ENCODE measurements at places on chromosomes 3 and 15.

- peak; percentile 63 for ATAC-seq
Observed at GRCh38 chr15:48888191-48888590, 10.3 kb downstream of the EID1 start.

DNA sequence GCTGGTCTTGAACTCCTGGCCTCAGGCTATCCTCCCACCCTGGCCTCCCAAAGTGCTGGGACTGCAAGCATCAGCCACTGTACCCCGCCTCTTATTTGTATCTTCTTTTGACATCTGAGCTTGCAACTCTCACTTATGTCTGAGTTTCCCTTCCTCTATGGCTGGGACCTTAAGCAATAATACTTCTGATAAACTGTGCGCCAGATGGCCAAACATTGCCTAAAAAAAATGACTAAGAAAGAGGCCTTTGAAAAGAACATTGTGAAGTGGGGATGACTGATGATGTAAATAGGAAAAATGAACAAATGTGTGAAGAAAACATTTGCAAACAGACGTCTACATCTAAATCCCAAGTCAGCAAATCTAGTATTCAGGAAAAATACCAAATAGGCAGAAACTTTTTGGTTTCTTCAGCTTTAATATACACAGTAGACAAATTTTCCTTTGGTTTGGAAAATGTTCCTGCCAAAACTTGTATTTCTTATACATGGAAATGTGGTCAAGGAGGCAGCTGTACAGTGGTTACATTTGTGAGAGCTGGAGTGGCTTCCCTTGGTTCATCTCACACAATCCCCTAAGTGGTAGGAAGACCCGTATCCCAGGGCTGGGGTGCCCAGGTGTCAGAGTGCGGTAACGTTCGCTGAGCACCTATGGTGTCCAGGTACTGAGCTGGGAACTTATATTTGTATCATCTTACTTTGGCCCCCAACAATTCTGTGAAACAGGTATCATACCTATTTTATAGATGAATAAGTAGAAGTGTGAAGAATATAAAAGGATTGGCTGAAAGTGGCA is 11.6 kb upstream of the TFRC start:
- no peak for ATAC-seq

- ATAC-seq: no peak
Observed at GRCh38 chr3:43742920-43743319, 52.2 kb downstream of the ABHD5 start.

- no peak for ATAC-seq
Observed at GRCh38 chr15:69298354-69298696, 387 bp upstream of the PAQR5 start.

DNA sequence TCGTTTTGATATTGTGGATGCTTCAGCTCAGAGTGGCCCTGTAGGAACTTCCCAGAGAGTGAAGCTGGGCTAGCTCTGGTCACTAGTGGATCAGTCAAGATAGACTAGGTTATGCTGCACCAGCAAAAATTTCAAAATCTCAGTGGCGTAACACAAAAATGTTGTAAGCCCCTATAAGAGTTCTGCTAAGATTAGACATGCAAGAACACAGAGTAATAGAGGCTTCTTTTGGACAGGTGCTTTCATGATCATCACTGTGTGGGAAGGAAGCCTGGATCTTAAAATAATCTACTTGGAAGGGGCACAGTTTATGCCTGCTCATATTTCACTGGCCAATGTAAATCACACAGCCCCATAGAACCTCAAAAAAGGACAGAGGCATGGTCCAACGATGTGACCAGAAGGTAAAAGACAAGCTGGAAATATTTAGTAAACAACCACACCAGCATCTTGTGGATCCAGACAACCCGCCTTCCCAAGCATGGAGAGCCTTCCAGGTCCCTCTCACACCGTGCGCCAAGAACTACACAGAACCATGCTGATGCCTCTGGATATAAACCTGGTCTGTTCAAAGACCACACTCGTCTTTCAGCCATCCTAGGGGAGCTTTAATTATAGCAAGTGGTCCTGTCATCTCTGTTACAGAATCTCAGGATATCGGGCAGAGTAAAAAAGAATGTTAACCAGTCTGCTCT is 554.3 kb downstream of the EPHB1 start:
- ATAC-seq: no peak

DNA sequence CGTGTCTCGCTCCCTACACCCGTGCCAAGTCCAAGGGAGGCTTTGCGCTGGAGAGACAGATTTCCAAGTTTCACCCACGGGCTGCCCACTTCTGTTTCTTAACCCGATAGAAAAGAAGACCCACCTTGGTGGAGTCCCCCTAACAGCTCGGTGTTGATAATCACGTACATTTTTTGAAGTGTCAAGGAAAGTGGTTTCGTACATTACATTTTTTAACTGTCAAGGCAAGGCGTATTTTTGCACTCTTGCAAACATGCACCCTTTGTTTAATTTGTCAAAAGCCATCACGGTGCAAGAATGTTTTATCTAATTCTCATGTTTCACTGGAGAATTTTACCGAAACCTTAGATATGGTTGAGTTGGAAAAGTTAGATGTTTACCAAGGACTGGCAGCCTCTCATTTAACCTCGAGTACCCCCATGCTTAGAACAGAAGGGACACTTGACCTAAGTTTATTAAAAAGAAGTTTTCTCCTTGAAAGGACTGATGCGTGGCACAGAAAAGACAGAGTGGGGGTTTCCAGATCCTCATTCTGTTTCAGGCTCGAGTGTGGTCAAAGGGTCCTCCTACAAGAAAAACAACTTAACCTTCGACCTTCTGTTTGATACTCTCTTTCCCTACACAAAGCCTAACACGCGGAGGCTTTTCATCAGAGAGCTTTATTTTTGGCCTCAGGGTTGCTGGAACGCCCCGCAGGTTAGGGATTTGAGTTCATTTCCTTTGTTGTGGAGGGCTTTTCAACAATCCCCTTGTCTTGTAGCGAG is 882 bp downstream of the GXYLT2 start:
- no peak for ATAC-seq

DNA sequence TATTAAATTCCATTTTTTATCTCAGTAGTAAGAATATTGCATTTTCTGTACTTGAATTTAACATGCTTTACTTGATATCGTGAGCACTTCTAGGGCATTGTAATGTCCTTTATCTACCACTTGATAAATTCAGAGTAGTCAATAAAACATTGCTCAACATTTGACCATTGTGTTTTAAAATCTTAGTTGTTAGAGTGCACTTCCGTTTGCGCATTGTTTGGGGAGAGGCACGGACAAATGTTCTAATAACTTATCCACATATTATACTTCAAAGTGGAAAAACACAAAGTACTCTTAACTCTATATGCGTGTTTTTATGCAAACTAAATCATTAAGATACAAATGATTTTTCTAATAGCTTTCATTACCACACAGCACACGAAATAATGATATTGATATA is 419 bp downstream of the FAM227B start:
- no peak for ATAC-seq

DNA sequence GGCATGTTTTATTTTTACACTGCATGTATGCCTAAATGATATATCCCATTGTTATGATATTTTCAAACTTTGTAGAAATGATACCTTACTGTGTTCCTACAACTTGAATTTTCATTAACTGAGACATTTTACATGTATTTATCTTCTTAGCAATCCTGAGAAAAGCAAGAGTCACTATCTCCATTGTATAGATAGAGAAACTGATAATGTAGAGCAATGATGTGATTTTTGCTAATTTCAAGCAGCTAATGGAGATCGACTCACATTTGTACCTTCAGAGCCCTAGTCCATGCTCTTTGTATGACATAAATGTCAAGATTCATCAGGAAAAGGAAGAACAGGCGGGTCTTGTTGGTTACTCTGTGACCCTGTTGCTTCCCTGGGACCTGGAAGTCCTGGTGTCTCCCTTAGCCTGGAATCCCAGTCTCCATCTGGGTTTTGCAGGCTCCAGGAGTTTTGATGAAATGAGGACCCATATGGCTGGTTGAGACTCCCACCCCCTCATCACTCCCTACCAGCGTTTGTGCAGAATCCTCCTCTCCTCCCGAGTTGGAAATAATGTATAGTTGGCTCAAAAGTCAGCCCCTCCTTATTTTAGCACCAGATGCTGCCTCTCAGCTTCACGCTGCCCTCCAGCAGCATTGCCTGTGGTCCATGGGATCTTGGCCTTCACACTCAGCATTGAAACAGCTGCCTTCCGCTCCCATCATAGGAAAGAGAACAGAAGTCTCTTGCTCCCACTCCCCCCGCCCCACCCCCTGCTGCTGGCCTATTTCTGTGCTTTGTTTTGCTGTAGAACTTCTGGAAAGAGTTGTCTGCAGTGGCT is 67.1 kb downstream of the APBA2 start:
- no peak for ATAC-seq

GRCh38 chr15:81473177-81473576 is 99.2 kb upstream of the TMC3 start:
- ATAC-seq: no peak

- no peak for ATAC-seq
Observed at GRCh38 chr3:147421184-147421912, 12.2 kb downstream of the ZIC1 start.

DNA sequence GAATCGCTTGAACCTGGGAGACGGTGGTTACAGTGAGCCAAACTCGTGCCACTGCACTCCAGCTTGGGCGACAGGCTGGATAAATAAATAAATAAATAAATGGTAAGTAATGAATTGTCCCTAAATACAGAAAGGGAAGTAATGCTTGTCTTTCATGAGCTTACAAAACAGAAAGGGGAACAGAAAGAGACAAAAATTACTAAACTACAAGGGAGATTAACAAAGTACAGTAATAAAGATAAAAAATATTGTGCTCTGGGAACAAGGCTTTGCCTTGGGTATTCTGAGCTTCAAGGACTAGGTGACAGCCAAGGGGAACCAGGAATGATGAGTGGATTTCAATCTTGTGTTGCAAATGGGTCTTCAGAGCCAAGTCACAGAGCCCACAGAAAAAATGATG is 9.2 kb upstream of the HLTF start:
- ATAC-seq: no peak

- ATAC-seq: no peak
Observed at GRCh38 chr15:85547386-85547785, 167.0 kb downstream of the AKAP13 start.

- no peak for ATAC-seq
Observed at GRCh38 chr3:94258851-94259250, 196.0 kb downstream of the NSUN3 start.

- ATAC-seq: peak; percentile 32
Observed at GRCh38 chr3:52277071-52277964, 1.1 kb downstream of the WDR82 start.

DNA sequence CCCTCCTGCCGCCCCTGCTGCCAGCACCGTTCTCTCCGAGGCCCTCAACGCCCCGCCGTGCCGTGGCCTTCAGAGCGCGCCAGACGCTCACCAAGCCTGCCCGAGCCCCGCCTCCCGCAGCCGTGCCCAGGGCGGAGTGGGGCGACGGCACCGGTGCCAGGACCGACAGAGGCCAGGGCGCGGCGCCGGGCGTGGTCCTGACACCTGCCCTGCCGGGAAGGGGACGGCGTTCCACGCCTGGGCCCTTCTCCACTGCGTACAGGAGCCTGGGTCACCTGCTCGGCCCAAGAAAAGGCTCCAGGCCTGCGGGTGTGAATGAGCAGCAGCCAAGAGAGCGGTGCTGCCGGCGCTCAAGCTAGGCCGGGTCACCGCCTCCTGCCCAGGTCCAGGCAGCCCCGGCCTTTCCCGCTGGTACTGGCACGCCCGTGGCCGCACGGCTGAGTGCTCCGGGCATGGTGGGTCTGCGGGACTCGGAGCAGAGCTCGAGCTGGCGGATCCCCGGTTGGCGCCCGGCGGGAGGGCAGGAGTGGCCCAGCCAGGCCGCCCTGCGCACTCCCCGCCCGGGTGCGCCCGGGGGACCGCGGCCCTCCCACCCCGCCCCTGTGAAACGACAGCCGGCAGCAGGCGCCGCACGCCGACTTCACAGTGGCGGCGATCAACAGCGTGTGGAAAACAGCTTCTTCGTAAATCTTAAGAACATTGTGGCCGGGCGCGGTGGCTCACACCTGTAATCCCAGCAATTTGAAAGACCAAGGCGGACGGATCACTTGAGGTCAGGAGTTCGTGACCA is 4.2 kb downstream of the OCA2 start:
- peak; percentile 30 for ATAC-seq

DNA sequence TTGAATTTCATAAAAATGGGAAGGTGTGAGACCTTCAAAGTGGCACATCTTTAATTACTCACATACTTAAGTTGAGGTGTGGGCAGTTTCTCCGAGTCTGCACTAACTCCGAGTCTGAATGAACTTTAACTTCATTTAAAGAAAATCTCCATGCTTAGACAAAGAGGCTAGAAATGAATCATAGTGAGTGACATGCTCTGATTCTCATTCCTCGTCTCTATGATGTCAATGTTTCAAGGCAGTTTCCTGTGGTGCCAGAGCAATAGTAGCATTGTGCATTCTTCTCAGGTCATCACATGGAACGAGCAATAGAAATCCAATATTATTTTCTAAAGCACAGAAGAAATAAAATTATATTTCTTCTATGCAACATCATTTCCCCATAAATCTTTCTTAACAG is 224.8 kb downstream of the KCNMB2 start:
- no peak for ATAC-seq

DNA sequence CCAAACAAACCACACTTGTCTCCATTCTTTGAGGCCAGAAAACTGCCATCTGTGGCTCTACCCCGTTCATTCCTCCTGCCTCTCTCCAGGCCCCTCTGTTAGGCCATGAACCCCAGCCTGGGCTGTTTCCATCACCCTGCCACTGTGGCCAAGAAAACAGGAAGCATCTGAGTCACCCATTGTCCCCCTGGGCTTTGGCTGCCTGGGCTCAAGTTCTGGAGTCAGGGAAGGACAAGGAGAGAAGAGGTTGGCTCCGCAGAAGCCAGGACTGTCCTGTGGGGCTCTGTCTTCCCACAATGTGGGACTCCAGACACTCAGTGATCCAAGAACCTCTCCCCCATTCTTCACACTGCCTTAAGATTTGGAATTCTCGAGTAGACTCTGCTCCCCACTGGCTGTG is 14.8 kb upstream of the LCTL start:
- ATAC-seq: no peak

- ATAC-seq: no peak
Observed at GRCh38 chr3:112446343-112446742, 52.9 kb downstream of the BTLA start.

GRCh38 chr15:99279827-99280226 is 28.5 kb downstream of the LRRC28 start:
- ATAC-seq: peak; percentile 58

- no peak for ATAC-seq
Observed at GRCh38 chr15:88708655-88709054, 69.8 kb downstream of the ISG20 start.

DNA sequence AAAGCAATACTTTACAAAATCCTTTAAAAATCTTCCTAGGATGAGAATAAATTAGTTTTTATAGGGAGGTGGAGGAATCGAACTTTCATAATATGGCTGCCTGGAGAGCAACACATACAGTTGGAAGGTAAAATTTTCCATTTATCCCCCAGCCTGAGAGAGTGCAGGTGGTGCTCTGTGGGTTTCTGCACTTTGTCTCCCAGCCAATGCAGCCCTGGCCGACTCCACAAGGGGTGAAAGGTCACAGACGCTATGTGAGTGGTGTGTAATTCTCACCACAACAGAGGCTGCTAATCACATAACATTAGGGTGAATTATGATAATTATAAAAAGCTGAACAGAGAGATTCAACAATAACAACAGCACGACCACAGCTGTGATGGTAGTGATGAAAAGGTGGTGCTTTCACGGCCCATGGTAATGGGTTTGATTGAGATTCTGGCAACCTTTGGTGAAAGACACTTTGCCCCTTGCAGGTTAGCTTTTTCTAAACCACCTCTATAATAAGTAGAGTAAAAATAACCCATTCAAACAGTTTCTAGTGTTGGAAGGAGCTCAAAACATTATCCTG is 30.1 kb upstream of the NANOGP8 start:
- no peak for ATAC-seq

GRCh38 chr3:56929809-56930615 is 128.3 kb upstream of the ARHGEF3 start:
- ATAC-seq: no peak
